Fibroblast of skin of right quadriceps (primary cell): ENCODE measurements at places on chromosomes 6 and 20.

DNA sequence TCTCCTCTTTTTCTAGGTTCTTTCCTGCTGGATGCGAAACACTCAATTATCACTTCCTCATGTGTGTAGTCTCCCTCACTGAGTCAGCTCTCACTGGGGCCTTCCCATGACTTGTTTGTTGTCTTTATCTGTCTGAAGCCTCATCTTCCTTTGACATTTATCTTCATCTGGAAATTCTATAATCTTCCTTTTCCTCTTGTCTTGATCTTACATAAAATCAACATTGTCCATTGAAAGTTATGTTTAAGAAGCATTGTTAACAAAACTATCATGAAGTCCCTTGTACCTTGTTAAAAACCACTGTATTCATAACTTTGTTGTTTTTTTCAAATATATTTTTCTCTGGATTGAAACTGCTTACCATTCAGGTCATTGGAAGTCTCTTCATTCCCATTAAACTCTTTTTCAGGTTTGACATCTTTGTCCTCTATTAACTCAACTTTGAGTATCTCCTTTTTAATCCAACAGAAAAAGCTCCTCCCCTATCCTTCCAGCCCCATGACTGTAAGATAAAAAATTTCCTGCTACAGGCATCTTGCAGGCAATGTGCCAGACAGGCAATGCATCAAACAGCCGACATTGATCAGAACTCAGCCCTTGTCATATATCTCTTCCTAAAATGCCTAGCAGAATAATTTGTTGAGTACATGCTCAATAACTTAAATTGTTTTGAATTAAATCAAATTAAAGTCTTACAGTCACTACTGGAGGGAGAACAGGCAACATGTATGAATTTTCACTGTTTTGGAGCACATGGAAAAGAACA is 34.8 kb downstream of the MYLIP start:
- peak; percentile 66 for DNase-seq

DNA sequence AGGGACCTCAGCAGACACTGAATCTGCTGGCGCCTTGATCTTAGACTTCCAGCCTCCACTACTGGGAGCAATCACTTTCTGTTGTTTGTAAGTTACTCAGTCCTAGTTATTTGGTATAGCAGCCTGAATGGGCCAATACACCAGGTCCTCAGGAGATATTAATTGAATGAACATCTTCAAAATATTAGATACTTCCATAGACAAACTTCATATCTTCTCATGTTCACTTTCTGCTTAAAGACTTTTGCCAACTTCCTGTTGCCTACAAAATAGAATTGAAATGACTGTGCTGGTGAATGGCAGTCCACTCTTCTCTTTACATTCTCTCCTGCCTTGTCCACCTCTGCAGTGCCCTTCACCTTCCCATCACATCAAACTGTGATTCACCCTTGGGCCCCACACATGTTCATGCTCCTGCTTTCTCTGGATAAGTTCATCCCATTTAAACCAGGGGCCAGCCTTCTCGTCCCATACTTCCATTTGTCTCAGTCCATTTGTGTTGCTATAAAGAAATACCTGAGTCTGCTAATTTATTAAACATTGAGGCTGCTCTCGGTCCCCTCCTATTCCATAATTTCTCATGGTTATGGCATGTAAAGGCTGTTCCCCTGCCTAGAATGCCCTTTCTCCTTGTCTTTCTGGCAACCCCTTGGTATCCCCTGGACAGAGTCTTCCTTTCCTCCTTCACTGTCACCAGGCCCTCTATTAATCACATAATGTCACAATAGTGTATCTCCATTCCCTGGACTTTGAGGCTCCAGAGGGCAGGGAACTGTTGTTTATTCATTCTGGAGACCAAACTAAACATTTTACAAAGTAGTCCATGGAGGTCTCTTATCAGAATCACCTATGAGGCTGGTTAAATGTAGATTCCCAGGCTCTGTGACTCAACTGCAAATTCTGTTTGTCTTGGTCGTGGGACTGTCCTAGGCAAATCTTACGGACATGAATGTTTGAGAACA is 148.3 kb upstream of the TMEM170B start:
- DNase-seq, result no peak

DNA sequence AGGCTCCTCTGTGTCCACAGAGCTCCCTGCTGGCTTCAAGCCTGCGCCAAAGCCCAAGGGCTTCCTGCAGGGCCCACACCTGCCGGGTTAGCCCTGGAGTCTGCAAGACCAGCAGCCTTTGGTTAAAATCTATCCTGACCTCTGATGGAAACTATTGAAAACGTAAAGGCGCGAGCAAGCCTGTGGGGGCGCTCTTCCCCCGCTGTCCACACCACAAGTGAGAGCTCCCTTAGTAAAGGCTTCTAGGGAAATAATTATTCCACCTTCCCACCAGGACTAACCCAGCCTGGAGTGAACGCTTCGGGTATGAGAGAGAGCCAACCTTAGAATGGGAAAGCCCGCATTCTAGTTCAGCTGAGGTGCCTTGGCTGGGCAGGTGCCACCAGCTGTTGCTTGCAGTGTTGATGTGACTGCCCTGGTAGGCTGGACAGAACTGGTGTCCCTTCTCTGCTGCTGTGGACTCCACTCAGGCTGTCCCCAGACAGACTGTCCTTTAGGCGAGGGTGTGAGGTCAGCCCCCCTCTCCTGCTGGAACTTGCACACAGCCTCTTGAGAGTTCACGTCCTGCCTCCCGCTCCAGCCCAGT is 68.7 kb downstream of the SYTL3 start:
- DNase-seq, result no peak

GRCh38 chr20:16539280-16540021 is 33.8 kb downstream of the KIF16B start:
- DNase-seq, result peak; percentile 20

GRCh38 chr6:89281779-89282246 is 33.3 kb downstream of the GABRR2 start:
- DNase-seq, result peak; percentile 7
